GDM1 (cell line): ENCODE measurements at places on chromosomes 5 and 9.

DNA sequence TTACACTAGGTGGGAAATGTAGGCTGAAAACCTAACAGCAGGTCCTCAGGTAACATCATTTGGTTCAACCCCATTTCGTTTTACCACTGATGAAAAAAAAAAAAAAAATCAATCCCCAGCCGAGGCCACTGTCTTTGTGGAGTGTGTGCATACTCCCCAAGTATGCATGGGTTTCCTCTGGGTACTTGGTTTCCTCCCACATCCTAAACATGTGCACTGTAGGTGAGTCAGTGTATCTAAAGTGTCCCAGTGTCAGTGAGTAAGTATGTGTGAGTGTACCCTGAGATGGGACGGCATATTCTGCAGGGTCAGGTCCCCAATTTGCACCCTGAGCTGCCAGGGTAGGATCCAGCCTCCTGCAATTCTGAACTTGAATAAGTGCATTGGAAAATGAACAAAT lies 966.5 kb upstream of the DMAC1 start:
- DNase-seq = no peak

GRCh38 chr9:124518116-124518515 lies 10.9 kb upstream of the NR5A1 start:
- no peak for DNase-seq

DNA sequence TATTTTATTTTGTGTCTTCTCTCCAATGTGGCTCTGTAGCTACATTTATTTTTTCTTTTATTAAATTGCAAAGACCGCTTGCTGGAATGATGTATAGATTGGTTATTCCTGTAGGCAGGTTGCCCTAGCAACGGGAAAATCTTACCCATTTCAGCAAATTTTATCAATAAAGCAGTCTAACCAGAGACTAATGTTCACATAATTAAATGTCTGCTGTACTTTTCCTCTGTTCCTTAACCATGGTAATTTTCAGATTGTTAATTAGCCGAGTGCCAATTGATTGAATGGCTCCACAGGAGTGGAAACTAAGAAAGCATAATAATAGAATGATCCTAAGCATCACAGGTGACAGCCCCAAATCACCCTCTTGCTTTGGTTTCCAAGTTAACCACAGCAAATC lies 134.8 kb downstream of the BASP1 start:
- DNase-seq = no peak

GRCh38 chr9:72937545-72937944 lies 15.3 kb downstream of the ALDH1A1 start:
- DNase-seq = no peak

GRCh38 chr5:18686253-18686652 lies 1052.0 kb downstream of the TAF11L14 start:
- no peak for DNase-seq

GRCh38 chr5:10825897-10826644 lies 65.0 kb upstream of the DAP start:
- no peak for DNase-seq

DNA sequence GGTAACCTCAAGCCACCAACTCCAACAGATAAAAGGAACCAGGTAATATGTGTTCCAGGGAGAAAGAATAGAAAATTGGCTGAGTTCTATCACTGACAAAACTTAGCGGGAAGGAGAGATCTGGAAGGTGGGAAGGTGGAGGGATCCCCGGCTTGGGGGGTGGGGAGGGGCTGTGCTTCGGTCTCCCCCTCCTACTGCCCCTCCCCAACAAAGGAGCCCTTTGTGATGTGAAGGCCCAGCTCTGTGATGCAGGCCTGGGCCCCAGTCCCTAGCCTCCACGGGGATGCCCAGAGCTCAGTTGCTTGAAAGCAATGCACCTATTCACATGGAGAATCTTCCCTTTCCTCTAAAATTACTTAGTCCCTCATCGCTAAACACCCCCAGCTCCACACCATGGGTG lies 4.4 kb upstream of the ZNF484 start:
- no peak for DNase-seq

- no peak for DNase-seq
Measured at GRCh38 chr5:343461-344401, 22.2 kb downstream of the AHRR start.

- DNase-seq = no peak
Measured at GRCh38 chr5:164361986-164362385, 856.6 kb downstream of the MAT2B start.

- DNase-seq = no peak
Measured at GRCh38 chr5:58456486-58456885, 3.4 kb downstream of the PLK2 start.

DNA sequence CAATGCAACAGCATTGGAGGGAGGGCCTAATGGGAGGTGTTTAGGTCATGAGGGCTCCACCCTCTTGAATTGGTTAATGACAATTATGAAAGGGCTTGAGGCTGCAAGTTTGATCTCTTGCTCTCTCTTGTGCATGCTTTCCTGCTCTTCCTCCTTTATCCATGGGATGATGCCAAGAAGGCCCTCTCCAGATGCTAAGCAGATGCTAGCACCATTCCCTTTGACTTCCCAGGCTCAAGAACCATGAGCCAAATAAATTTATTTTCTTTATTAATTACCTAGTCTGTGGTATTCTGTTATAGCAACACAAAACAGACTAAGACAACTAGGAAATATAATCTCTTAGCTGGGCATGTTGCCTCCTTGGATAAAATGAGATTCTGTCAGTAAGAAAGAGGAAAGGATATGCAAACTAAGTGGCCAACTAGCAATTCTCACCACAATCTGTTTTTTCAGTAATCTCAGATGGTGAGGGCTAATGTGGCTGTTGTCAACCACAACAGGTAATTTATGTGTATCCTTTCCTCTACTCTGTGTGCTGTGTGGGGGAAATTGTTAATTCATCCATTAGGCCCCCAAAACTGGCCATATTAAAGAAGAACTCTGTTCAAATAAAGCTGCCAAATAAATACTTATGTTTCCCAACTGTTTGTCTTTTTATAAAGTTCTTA lies 269.1 kb upstream of the CD180 start:
- DNase-seq = no peak

GRCh38 chr9:60546406-60546805 lies 367.8 kb upstream of the SPATA31A5 start:
- no peak for DNase-seq

DNA sequence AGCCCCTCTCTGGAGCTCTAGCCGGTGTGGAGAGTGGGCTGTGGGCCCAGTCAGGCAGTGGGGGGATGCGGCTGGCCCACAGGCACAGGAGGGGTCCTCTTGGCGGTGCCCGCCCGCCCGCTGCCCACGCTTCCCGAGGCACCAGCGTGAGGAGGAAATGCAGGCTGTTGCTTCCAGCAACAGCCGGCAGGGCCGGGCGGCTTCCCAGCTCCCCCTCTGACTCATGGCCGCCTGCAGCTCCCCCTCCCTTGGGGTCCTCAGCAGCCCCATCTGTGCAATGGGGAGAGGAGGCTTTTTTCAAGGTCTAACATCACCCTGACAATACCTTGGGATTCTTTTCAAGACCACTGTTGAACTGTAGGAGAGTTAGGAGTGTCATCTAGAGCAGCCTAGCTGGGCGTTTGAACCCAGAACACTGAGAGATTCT lies 10.4 kb downstream of the CXXC5 start:
- DNase-seq = no peak

- no peak for DNase-seq
Measured at GRCh38 chr9:108620767-108621166, 235.0 kb downstream of the ACTL7B start.

DNA sequence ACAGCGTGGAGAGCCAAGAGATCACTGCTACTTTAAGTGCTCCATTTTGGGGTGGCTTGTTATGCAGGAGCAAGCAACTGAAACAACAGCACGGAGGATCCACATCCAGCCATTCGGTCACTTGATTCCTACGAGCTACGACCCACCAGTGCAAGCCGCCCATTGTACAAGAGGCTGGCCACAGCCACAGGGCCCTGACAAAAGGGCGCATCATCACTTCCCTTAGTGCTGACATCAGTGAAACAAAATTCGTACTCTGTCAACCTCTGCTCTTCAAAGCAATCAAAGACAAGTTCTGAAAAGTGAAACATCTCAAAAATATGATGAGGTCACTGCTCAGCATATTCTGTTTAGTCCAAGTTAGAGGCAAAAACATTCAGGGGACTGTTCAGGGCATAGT lies 168.4 kb downstream of the GADD45G start:
- no peak for DNase-seq

- DNase-seq = no peak
Measured at GRCh38 chr5:51518607-51519006, 135.4 kb downstream of the ISL1 start.

GRCh38 chr5:67639313-67639712 lies 442.7 kb upstream of the CD180 start:
- no peak for DNase-seq

GRCh38 chr5:32020271-32020670 lies 153.8 kb downstream of the GOLPH3 start:
- DNase-seq = no peak

GRCh38 chr9:130208600-130209347 lies 36.6 kb downstream of the NCS1 start:
- DNase-seq = no peak

- no peak for DNase-seq
Measured at GRCh38 chr9:13967438-13967837, 346.5 kb downstream of the NFIB start.

- no peak for DNase-seq
Measured at GRCh38 chr9:93536167-93536566, 40.2 kb upstream of the PHF2 start.

DNA sequence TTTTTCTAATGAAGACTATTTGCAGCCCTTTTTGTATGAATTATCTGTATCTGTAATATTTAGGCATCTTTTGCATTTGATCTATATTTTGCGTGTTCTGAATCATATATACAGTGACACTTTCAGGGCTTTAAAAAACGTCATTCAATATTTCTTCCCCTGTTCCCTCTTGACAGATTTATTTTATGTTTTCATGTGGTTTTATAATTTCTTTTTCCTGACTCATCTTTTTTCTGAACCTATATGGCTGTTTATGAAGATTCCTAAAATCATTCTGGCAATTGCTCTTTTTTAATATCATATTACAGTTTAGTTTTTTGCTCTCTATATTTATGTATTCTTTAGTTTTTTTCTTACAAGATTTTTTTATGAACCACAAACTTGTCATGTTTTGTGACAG lies 67.6 kb downstream of the SMARCA2 start:
- no peak for DNase-seq

GRCh38 chr5:37850226-37850865 lies 10.5 kb upstream of the GDNF start:
- DNase-seq = no peak

- DNase-seq = no peak
Measured at GRCh38 chr9:11779971-11780370, 913.2 kb upstream of the TYRP1 start.

GRCh38 chr5:59485629-59486439 lies 407.7 kb downstream of the PDE4D start:
- no peak for DNase-seq

GRCh38 chr9:94825611-94825958 lies 99.1 kb downstream of the AOPEP start:
- DNase-seq = no peak

DNA sequence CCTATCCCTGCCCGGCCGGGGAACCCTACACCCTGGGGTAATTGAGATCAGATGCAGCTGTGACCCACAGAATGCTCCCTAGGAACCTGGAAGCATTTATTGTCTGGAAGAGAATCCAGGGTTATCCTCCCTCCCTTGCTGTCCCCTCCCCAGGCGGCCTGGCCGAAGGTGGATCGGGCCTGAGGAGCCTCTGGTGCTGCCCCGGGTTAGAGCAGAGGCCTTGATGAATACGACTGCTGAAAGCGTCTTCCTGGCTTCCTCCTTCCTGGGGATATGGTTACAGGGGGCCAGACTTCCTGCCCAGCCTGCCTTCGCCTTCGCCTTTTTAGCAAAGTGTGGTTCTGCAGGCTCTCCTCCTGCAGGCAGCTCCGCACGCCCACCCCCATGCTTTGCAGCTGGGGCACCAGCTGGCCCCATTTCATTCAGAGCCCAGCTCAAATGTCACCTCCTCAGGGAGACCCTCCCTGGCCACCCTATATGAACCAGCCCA lies 22.5 kb upstream of the PTGS1 start:
- peak; percentile 82 for DNase-seq
